Trophoblast cell (in vitro differentiated cells and primary cell): ENCODE measurements at places on chromosomes 4 and X.

DNA sequence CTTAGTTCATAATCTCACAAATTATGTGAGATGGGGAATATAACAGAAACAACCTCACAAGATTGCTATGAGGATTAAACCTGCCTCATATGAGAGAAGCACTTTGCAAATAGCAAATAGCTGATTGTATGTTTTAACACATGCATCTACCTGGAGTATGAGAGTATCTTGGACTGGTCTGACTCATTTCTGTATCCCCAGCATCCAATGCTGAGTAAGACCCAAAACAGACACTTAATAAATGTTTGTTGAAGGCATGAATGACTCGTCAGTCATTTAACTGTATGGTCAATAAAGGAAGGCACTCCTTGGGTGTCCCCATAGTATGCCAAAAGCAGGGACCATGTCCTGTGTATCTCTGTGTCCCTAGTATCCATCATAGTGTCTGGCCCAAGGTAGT, 350.9 kb upstream of the F9 start:
- no peak for DNase-seq

DNA sequence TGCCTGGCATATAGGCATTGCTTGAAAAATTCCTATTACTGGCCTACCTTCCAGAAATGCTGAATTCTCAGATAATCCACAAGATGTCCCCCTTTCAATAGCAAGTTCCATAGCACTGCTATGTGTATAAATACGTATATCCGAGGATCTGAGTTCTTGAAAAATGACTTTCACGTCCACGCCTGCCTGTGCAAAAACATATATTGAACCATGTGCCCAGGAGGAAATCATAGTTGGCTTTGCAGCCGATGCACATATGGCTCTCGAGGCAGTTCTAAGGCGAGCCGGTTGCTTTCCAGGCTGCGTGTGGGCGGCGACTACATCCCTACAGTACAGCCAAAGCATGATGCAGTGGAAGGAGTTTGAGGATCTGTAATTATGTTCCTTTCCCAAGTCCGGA, 55.4 kb upstream of the ESX1 start:
- DNase-seq = peak; percentile 37

DNA sequence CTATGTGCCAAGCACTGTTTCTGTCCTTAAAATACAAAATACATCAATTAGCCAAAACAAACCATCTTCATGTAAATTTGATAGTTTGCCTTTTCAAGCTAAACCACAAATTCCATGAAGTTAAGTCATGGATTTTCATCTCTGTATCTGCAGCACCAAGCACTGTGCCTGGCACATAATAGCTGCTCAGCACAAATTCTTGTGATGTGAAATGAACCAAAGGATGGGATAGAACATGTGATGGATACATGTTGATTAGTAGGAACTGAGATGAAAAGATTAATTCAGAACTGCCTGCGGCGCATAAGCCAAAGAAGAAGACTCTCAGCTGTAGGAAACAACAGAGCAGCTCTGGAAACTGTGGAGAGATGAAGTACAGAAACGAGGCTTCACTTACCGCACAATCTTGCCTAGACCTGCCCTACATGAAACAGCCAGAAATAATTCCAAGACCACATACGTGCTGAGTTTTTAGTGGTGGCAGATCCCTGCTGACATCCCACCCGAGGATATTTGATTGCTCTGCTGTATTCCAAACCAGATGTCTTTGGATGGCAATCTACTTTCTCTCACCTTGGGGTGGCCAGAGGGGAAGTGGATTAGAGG, 40.9 kb upstream of the DCLK2 start:
- no peak for DNase-seq

GRCh38 chr4:25881193-25881592, 18.4 kb upstream of the SEL1L3 start:
- DNase-seq = no peak

- no peak for DNase-seq
These were observed 31.2 kb downstream of the N4BP2 start for GRCh38 chr4:40087799-40088366.

DNA sequence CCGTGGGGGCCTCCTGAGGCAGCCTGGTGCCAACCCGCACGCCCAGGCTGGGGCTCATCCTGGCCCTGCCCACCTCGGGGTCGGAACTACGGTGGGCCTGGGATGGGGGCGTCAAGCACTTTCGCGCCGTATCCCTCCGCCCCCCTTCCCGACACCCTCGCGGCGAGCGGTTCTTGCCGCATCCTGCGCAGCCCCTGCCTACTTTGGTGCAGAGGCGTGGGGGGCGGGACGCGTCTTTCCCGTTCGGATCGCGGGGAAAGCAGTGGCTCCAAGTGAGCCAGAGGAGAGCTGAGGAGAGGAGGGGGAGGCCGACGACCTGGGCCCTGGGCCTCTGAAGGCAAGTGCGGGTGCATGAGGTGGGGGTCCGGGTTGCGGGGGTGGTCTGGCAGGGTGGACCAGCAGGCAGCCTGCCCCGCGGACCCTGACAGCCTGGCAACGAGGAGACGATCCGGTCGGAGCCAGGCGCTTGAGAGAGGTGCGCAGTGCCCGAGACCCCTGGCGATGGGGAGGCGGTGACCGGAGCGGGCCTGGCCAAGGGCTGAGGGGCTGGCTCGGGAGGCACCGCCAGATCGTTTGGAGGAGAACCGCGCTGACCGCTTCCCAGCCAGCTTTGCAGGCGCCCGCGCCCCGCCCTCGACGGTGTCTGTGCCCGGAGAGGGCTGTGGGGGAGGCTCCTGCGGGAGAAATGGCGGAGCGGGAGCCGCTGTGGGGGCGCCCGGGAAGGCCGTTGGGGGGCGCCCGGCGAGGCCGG, at the start of gene GPRASP2:
Gene GPRASP2, plus strand, starts transcription at position 233 of the 751 bp plus-strand sequence. CDS start 2,422 bp downstream, outside the sequence.
- peak; percentile 9 for DNase-seq

DNA sequence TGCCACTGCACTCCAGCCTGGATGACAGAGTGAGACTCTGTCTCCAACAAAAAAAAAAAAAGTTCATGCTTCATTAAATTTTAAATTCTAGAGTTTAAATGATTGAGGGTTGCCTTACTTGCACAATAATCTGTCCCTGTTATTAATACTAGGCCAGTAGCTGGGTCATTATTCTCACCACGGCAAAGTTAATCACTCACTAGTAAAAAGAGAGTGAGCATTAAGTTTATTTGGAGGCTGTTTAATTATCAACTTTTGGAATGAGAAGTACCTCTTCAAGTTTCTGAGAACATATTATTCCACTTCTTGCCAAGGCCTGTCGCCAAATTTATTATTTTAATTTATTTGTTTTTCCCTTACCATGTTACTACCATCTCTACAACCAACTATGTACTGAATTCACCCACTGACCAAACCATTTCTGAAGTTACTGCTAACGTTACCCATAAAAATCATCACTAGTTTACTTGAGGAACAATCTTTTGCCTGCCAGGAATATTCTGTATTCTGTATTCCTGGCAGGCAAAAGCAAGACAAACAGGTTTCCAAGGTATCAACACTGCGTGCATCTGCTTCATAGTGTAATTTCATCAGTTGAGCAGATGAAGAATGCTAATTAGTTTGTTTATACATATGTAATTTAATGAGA, 26.5 kb downstream of the GUCY1A1 start:
- DNase-seq = no peak

- no peak for DNase-seq
These were observed 32.3 kb downstream of the MED28 start for GRCh38 chr4:17646693-17647092.

DNA sequence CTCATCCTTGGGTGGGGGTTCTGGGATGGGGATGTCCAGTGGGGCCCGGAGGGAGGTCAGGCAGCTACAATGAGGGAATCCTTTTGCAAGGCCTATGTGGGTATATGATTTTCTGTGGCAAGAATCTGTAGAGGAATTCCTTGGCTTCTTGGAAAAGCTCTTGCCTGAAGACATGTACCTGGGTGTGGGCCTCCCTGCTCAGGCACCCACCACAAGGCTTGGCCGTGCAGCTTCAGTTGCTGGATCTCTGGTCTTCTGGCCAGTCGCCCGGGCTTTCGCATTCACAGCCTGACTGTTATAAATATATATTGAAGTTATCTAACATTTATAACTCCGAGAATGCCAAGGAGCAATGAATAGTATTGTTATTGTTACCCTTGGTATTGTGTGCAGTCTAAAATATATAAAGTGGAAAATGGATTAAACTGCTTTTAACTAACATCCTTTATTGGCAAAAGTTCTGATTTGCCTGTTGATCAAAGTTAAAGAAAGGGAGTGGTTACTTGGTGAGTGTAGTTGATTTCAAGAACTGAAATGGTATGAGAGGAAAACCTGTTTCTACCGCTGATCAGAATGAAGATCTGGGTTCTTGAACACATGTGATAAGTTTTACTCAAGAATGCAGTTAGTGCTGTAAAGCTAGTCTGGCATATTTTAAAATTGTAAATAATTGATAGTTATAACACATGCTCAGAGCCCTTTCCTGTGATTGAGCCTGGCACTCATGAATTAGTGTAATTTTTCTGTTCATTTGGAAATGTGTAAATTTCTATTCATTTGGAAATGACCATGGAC, 36.0 kb downstream of the PTTG2 start:
- peak; percentile 95 for DNase-seq

DNA sequence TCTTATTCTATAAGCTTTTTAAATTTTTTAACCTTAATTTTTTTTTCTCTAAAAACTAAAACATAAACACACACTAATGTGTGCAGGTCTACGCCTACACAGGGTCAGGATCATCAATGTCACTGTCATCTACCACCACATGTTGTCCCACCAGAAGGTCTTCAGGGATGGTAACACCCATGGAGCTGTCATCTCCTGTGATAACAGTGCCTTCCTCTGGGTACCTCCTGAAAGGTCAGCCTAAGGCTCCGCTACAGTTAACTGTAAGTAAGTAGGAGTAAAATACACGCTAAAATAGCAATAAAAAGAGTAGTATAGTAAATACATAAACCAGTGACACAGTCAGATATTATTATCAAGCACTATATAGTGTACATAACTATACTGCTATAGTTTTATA, 45.9 kb upstream of the GPRIN3 start:
- no peak for DNase-seq

DNA sequence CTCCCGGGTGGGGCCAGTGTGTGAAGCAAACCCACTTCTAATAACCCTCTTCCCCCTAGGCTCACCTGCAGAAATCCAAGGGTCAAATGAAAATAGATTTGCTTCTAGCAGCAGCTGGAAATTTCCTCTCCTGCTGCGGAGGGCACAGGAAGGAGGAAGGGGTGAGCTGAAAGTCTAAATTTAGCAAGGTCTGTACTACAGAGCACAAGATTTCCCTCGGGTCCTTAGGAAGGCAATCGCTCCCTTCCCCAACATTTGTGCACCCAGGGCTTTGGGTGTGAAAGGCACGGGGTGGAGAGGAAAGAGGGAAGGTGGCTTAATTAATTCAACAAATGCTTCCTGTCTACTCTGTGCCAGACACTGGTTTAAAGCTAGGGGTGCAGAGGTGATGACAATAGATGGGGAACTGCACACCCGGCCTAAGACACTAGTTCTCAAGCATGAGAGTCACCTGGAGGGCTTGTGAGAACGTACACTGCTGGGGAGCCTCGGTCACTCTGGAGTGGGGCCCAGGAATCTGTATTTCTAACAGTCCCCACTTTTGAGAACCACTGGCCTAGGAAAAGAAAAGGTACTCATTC, 204.4 kb downstream of the NSUN7 start:
- DNase-seq = no peak

DNA sequence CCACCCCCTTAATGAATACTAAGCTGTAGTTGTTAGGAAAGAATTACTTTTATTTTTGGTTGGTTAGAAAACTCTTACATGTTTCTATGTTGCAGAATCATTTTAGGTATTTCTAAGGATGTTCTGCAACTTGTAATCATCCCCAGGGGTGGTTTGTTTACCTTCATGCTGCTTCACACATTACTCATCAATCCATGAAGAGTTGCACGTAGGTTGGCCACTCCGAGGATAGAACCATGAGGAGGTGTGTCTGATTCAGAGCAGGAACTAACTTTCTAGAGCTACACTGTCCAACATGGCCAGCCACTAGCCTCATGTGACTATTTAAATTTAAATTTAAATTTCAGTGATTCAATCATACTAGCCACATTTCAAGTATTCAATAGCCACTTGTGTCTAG, 127.2 kb upstream of the FRMPD4 start:
- peak; percentile 41 for DNase-seq
